NCI-H446 treated with DMSO at 0.1 percent for 48 hours (cell line): ENCODE measurements at places on chromosomes 2 and 18.

DNA sequence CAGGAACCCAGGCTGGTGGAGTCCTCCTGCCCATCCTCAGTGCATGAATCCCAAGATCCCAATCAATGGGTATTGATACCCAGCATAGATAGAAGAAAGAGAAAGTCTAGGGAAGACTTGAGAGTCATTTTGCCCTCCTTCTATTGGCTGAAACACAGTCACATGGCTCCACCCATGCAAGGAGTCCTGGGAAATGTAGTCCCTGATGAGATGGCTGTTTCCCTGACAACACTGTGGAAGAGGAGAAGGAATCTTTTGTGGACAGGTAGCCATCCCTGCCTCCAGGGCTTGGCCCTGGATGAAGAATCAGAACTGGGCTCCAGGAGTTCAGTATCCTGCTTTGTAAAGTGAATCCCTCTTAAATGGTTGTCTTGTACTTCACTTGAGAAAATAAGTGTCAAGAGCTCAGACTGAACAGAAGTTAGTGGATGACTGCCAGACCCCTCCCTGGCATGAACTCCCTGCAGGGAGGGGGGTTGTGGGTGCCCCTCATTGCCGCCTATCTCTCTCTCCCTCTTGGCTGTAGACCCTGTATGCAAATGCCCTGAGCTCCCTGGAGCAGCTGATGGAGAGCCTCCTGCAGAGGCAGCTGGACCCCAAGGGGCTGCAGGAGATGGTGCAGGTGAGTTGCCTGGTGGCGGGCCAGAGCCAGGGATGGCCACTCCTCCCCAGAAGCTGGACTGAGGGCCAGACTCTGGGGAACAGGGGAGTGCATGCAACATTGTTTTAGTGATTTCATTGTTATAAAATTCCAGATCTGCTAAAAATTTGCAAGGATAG lies 36.1 kb downstream of the MROH2A start:
- DNase-seq: no peak

DNA sequence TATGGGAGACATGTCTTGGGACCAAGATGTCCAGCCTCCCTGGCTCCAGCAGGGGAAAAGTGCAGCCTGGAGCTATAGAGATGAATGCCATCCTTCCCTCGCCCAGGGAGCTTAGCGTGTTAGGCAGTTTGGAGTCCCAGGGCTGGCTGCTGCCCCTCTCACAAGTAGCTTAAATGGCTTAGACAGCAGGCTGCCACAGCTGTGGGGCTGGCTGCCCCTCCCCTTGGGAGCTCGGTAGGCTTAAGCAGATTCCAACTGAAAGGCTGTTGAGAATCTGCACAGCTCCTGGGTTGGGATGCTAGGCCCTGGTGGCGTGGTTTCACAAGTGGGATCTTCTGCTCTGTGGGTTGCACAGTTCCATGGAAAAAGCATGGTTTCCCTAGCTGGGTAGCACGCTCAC lies 940.5 kb upstream of the DDX18 start:
- DNase-seq: no peak

GRCh38 chr2:158582670-158583069 lies 125.9 kb downstream of the PKP4 start:
- DNase-seq: no peak

DNA sequence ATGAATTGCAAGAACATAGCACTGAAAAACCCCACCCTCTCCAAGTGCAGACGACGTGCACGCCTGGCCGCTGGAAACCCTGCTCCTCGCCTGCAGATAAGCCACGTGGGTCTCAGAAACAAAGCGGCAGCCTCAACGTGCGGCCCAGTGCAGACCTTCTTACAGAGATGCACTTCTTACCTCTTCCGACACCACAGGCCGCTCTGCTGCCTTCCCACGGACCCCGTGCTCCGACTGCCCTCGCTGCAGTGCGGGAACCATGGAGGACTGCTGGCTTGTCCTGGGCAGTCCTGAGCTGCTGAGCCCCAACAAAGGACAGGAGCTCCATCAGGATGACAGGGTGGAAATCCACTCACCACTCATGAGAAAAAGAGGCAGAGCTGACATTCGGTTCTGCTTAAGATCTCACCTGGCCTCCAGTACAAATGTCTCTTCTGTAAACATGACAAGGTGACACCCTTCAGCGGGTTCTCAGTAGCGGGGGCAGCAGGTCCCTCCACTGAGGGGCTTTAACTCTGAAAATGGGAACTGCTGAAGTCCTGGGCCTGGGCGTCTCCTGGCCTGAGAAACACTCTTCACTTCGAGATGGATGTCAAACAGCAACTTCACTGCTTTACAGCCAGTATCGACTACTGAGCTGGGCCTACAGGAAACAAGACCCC lies 6.2 kb downstream of the COPS9 start:
- no peak for DNase-seq

GRCh38 chr18:28108814-28109213 lies 68.1 kb downstream of the CDH2 start:
- DNase-seq: peak; percentile 27

GRCh38 chr2:235373171-235373570 lies 120.7 kb upstream of the AGAP1 start:
- peak; percentile 17 for DNase-seq

DNA sequence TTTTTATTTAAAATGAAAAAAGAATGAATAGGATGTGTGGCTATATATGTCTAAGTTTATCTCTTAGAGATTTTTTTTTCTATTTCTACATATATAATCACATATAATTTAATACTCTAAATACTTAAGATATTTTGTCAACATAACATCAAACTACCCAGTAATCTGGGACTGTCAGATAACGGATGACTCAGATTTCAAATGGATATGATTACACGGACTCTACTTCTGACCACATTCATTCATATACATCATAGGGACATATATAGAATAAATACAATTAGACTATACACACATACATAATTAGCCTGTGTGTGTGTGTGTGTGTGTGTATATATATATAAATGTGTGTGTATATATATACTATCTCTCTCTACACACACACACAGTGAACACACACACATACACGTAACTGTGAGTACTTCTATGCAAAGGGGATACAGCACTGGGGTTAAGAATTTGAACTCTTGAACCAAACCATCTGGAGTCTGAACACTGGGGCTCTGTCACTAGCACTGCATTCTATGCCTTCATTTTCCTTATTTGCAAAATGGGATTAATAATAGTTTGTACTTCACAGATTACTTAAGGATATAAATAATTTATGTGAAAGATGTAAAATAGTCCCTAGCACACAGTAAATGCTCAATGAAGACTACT lies 59.5 kb downstream of the CHN1 start:
- DNase-seq: no peak

- DNase-seq: peak; percentile 77
These were observed 9.4 kb downstream of the KHK start for GRCh38 chr2:27095745-27096651.

GRCh38 chr18:79672490-79673276 lies 6.9 kb upstream of the CTDP1 start:
- DNase-seq: no peak

- no peak for DNase-seq
These were observed 839.9 kb downstream of the BCL11A start for GRCh38 chr2:59713577-59713976.

GRCh38 chr2:112782234-112782799 lies 2.0 kb downstream of the IL1A start:
- no peak for DNase-seq

DNA sequence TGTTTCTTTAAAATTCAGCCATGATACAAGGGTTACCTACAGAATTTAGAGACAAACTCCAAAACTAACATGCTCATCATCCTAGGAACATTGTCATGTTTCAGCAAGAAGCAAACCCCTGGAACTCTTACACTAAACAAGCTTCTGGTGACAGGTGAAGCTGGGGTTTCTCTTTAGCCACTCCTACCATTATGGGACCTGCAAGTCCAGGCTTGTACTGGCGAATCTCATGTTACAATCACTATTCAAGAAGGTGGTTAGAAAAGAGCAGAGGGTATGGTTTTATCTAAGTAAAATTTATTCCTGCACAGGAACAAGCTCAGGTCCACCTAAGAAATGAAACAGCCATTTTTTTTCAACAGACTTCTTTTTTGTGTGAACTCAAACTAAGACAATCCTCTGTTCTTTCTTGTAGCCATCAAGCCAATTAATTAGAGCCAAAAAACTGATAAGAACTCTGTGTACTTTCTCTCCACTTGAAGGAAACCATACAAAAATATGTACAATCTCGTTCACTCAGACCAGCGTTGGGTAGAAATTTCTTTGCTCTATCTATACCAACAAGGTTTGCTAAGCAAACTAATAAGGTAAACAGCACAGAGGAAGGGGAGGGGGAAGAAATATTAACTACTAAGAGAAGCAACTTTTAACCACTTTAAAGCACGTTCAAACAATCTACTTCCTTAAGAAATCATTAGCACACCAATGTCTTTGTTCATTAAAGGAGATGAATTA lies 63.3 kb upstream of the NEDD4L start:
- DNase-seq: no peak

DNA sequence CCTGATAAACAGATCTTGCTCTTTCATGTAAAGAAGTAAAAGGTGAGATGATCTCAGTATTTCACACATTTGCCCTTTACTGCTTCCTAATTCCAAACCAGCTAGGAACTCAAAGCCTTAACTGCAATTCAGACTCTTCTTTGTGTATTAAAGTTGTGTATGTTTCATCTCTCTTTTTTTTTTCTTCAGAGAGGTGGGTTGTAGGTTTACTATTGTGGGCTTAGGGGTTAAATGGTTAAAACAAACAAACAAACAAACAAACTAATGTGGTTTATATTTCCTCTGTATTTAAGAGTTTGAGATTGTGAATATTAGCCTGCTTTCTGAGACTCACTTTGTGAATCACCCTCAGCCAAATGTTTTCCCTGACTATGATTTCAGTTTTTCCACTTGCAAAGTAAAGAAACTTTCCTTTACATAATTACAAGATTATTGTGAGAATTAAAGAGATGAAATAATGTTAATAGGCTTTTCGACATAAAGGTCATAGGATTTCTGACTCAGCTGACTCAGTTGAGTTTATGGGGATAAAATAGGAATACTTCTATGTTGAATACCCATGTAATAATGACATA lies 2.8 kb downstream of the GULP1 start:
- DNase-seq: no peak

GRCh38 chr2:68767996-68768395 lies 33.4 kb downstream of the ARHGAP25 start:
- no peak for DNase-seq
